ENCODE measurements at places on chromosomes 6 and 20. TPM values are rescaled to one million over a fixed set of nuclear protein-coding genes. Genes with fewer than 3 reads are reported as not detected.

KIF13A gene
- total RNA-seq, result 35.5 TPM

SAMD10 gene
- total RNA-seq, result 10.4 TPM

CCN2 gene
- total RNA-seq, result 5.5 TPM

FILIP1 gene
- total RNA-seq, result 5.3 TPM

SMPD2 gene
- total RNA-seq, result 5.8 TPM

IL17F gene
- total RNA-seq, result not detected
